ENCODE measurements at places on chromosomes 1 and 21. TPM values are rescaled to one million over a fixed set of nuclear protein-coding genes. Genes with fewer than 3 reads are reported as not detected.

DNA sequence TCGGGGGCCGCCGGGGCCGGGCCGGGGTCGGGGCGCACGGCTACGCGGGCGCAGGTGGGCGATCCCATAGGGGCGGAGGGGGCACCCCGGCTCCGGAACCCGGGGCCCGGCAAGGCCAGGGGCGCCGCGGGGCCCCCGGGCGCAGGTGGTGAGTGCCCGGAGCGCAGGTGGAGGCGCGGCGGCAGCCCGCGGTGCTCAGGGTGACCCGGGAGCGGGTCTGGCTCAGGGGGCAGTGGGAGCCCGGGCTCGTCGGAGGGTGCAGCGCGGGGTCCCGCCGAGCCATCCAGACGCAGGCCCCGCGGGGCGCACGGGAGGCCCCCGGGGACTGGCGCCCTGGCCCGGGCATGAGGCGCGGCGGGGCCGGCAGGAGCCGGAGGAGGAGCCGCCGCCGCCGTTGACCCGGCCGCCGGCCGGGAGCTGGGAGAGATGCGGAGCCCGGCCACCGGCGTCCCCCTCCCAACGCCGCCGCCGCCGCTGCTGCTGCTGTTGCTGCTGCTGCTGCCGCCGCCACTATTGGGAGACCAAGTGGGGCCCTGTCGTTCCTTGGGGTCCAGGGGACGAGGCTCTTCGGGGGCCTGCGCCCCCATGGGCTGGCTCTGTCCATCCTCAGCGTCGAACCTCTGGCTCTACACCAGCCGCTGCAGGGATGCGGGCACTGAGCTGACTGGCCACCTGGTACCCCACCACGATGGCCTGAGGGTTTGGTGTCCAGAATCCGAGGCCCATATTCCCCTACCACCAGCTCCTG, 489 bp downstream of the CELSR2 start:
- DNase-seq: peak; percentile 83

GRCh38 chr1:95067568-95067967, 5.2 kb downstream of the ALG14 start:
- no peak for DNase-seq

GRCh38 chr1:212367474-212368072, 47.1 kb downstream of the PACC1 start:
- no peak for DNase-seq

The LIN28A gene
- not detected for polyA plus RNA-seq

DNA sequence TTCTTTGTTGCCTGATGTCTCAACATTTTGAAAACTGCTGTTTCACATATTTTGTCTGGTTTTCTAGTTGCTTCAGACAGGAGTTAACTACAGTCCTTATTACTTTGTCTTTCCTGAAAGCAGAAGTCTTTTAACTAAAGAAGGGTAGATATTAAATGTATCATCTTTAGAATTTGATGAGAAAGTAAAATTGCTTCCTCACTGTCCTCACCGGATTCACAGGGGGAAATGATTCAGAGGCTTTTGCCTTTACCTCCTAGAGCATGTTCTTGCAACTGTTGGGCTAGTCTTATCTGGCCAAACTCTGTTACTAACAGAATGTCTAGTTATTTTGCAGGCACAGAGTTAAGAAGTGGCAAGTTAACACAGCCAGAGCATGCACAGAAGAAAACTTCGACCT, 107.2 kb upstream of the VAV3 start:
- no peak for DNase-seq

- DNase-seq: peak; percentile 72
Observed at GRCh38 chr1:44318097-44319088, 36.7 kb downstream of the ERI3 start.

DNA sequence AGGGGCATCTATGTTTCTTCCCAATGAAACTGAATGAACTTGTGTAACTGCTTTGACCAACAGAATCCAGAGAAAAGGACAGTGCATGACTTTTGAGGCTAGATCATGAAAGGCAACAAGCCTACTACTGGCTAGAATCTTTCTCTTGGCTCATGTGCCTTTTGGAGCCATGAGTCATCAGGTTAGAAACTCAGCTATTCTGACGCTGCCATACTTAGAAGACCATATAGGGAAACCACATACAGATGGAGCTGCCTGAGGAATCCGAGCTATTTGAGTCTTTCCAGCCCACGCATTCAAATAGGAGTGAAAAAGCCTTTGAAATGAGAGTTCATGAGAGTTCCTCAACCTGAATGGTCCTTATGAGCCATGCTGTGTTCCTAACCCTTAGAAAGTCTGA, 738.5 kb upstream of the CHRM3 start:
- no peak for DNase-seq

- no peak for DNase-seq
Observed at GRCh38 chr21:33383056-33383888, 19.9 kb upstream of the IFNGR2 start.

GRCh38 chr1:183941001-183941400, 96.5 kb downstream of the COLGALT2 start:
- DNase-seq: no peak

The HUNK gene
- polyA plus RNA-seq: 0.28 TPM

DNA sequence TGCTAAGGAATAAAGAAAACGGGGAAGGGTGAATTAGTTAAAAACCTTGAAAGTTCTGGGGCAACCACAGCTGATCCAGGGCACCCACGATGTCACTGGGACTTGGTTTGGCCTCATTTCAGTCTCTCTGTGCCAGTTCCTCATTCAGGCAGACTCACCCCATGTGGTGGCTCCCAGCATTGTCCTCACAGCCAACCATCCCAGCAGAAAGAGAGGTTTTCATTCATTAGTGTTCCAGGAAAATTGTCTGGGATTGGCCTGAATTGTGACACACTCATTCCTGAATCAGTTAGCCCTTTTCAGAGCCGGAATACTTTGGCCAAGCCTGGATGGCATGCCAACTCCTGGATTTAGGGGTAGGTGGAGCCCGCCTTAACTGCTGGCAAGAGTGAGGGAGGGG, 367.7 kb downstream of the PRDM2 start:
- no peak for DNase-seq

The HES2 gene
- 0.03 TPM for polyA plus RNA-seq

GRCh38 chr1:233938476-233938875, 34.0 kb downstream of the SLC35F3 start:
- no peak for DNase-seq

The TNFSF18 gene
- 1.2 TPM for polyA plus RNA-seq

The PDZK1IP1 gene
- not detected for polyA plus RNA-seq

The RABGGTB gene
- polyA plus RNA-seq: 95.5 TPM

DNA sequence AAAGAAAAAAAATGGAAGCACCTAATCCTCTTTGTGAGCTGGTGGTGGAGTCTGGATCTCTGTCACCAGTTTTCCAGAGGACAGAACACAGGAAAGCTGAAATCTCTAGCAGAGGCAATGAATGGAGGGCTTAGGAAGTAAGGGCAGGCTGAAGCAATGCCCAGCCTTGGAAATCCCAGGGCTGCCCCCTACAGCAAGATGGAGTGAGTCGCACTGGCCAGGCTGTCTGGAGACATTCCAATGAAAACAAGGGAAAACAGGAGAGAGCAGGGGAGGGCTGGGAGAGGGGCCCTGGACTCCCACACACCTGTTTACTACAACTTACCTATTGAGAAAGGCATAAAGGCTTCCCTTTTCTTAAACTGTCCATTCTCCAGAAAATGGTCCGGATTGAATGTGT, 25.9 kb downstream of the CYP2J2 start:
- peak; percentile 7 for DNase-seq

- DNase-seq: no peak
Observed at GRCh38 chr1:180912211-180912800, 391 bp upstream of the KIAA1614 start.

The TFB2M gene
- 26.2 TPM for polyA plus RNA-seq

GRCh38 chr1:204435381-204435831, 23.8 kb upstream of the PPP1R15B start:
- no peak for DNase-seq

GRCh38 chr1:101959456-101959855, 37.3 kb downstream of the OLFM3 start:
- DNase-seq: no peak

- no peak for DNase-seq
Observed at GRCh38 chr1:57615956-57616355, 192.1 kb upstream of the DAB1 start.

The NEGR1 gene
- 0.21 TPM for polyA plus RNA-seq

- DNase-seq: peak; percentile 43
Observed at GRCh38 chr1:184222652-184223052, 164.2 kb upstream of the C1orf21 start.

DNA sequence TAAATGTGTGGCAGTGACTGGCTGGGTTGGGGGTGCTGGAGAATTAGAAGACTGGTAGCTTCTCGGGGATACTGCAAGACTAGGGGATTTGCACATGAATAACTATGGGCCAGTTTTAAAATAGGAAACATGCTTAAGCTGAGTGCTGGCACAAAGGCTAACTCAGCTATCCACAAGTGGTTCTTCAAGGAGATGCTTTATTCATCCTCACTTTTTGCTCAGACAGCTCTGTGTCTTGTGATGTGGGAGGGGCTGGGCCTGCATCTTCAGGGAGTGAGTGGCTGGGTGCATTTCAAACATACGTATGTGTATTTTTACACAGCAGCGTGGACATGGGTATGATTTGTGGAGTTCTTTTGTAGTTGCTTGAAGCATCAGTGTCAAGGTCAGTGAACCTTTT, 2.3 kb downstream of the COQ8A start:
- DNase-seq: no peak

The NTNG1 gene
- 0.03 TPM for polyA plus RNA-seq

GRCh38 chr1:64962441-64962840, 3.9 kb downstream of the JAK1 start:
- no peak for DNase-seq

- no peak for DNase-seq
Observed at GRCh38 chr21:14235101-14235500, 19.1 kb downstream of the RBM11 start.

The SPATA17 gene
- 0.81 TPM for polyA plus RNA-seq

DNA sequence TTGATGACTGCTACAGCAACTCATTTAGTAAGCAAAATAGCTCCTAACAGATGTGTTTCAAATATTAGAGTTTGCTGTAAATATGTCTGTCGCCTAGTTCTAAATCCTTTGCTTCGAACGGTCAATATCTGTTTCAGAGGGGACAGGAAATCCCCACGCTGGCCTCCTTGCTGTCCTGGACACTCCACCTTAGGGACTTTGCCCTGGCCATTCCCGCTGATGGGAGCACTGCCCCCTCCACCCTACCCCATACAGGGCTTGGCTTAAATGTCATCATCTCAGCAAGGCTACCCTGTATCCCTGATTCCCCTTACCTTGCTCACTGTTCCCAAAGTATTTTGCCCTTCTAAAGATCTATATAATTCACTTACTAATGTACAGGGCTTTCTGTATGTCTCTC, 86.1 kb upstream of the HIVEP3 start:
- DNase-seq: no peak

DNA sequence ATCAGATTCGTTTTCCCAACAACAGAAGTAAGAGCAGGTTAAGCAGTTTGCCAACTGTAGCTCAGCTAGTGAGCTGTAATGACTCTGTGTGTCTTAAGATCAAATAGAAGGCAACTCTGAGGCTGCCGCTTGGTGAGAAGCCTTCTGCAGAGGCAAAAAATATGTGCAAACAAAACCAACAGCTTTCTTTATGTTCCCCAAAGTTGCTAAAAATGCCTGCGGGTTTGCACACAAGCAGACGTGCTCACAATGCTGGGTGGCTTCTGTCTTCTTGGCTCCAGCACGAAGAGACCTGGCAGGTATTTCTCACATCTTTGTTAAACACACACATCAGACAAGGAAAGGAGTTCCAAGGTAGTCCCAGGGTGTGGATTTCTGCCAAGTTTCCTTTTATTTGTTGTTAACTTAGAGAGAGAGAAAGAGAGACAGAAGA, 158.9 kb upstream of the JUN start:
- DNase-seq: no peak

DNA sequence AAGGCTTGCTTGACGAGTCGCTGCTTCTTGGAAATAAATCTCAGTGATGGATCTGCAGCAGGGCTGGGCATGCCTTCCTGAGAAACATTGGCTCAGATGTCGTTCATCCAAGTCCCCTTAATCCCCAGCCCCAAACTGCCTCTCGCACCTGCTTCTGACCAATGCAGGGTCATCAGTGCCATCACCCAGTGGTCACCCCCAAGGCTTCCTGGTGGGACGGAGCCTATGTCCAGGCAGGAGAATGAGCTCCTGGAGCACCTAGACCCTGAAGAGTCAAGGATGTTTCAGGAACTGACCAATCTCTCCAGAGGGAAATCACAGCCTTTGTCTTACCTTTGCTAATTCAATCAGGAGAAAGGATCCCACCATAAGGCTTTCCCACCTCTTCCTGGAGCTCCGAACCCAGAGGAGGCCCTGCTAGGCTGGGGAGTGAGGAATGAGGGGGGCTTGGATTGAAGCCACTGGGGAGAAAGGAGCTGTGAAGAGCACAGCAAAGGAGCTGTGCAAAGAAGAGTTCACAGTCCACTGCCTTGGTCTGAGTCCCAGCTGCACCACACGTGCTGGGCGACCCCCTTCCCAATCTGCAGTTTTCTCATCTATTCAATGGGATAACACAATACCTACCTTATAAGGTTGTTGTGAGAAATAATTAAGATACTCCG, 416.1 kb downstream of the NPHP4 start:
- DNase-seq: no peak

GRCh38 chr1:237975376-237975775, 84.7 kb upstream of the ZP4 start:
- no peak for DNase-seq

DNA sequence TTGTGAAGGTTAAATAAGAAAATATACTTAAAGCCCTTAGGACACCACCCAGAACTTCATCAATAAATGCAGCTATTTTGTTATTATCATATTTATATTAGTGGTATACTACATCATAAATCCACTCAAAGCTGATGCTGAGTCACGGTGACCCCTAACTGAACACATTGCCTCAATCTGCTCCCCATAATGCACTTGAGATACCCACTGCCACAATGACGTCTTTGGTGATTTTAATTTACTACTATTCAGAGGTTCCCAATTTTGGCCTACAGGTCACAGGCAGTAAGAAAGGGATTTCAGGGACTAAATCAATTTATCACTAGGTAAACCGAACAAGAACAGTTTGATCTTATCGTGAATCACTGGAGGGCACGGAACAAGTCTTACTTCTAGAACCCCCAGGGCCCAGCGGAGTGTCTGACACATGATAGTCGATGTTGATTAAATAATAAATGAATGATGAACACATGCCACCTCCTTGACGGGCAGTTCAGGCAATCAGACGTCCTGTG, 493 bp upstream of the CHD1L start:
- peak; percentile 20 for DNase-seq

- no peak for DNase-seq
Observed at GRCh38 chr21:45861156-45861870, 120.3 kb upstream of the COL6A1 start.

The RHCE gene
- 0.57 TPM for polyA plus RNA-seq

The LCE1D gene
- not detected for polyA plus RNA-seq

- DNase-seq: no peak
Observed at GRCh38 chr21:24456358-24456757, 1150.9 kb downstream of the MRPL39 start.

The PIGK gene
- polyA plus RNA-seq: 17.6 TPM

DNA sequence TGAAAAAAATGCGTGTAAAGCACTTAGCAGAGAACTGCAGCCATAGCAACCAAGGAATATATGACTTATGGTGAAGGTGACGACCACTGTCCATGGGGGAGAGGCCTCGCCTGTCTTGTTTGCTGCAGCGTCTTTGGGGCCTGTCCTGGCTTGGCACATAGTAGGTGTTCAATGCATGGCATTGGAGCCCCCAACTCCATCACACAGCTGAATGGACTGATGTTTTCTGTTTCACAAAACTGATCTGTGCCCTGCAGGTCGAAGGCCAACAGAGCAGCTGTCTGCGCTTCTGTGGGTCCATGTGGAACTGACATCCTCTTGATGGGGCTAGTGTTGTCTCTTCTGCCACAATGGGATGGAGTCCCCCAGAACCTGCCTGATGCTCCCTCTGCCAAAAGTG, 296.0 kb downstream of the PTPRU start:
- DNase-seq: no peak

Data from SK-N-SH (cell line).